ENCODE measurements at places on chromosomes 13 and 19. TPM values are rescaled to one million over a fixed set of nuclear protein-coding genes. Genes with fewer than 3 reads are reported as not detected.

The SERTM1 gene
- not detected for total RNA-seq

DNA sequence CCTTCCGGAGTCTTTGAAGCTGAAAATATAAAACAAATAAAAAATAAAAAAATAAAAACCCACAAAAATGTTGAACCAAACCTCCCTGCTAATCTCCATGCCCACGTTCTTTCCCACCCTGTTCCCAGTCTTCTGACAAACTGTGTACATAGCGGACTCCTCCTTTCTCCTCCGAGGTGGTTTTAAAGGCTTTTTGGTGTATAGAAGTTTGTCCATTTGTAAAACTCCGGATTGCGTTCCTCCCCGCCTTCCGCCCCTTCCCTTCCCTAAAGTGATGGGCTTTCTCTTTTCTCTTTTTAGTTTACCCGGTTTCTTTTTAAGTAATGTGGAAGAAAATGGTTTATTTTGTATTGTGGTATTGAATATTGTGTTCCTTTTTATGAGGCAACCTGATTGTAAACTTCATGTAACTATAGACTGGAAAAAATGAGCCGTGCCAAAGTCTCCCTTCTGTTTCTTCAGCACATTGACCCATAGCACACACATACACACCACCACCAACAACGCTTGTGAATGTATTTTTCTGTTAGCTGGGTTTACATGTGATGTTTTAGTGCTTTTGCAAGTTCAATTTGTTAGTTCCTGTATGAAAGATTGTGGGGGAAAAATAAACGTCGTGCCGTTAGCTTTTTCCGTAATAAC lies 4.4 kb downstream of the ZIC2 start:
- H3K4me1 ChIP-seq: peaks cover 41% of the 10 kb centered on the region
- H3K27ac ChIP-seq: peak overlapping the region; percentile 39

DNA sequence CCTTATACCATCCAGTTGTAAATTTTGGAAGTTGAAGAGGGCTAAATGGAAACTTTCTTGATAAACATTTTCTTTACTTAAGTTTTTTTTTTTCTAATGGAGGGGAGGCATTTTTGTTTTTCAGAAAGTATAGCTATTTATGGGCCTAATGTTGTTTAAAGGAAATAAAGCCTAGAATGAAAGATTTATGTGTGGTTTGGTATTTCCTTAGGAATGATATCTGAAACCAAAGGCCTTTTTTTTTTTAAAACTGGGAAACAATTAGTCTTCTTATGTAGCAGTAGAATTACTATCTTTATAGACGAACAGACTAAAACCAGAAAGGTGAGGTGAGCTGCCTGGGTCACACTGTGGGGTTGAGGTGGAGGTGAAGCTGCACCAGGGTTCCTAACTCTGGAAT lies 80.1 kb downstream of the ESD start:
- no peak for DNase-seq
- H3K27me3 ChIP-seq: no peaks in the 10 kb centered on the region
- peaks cover 2% of the 10 kb centered on the region for H3K36me3 ChIP-seq
- H3K4me3 ChIP-seq: no peak overlapping the region
- H3K4me1 ChIP-seq: no peaks in the 10 kb centered on the region

GRCh38 chr19:47711652-47712242 lies 1.5 kb upstream of the EHD2 start:
- no peaks in the 10 kb centered on the region for H3K36me3 ChIP-seq
- H3K4me3 ChIP-seq: no peak overlapping the region
- H3K27me3 ChIP-seq: peaks cover 33% of the 10 kb centered on the region
- no peak overlapping the region for H3K27ac ChIP-seq

GRCh38 chr13:110965038-110965754 lies 50.3 kb upstream of the ANKRD10 start:
- peaks cover 26% of the 10 kb centered on the region for H3K27me3 ChIP-seq
- peak overlapping the region; percentile 75 for H3K27ac ChIP-seq
- peaks cover 26% of the 10 kb centered on the region for H3K36me3 ChIP-seq
- peaks cover 16% of the 10 kb centered on the region for H3K4me1 ChIP-seq
